ENCODE measurements at places on chromosomes 5 and 9.

DNA sequence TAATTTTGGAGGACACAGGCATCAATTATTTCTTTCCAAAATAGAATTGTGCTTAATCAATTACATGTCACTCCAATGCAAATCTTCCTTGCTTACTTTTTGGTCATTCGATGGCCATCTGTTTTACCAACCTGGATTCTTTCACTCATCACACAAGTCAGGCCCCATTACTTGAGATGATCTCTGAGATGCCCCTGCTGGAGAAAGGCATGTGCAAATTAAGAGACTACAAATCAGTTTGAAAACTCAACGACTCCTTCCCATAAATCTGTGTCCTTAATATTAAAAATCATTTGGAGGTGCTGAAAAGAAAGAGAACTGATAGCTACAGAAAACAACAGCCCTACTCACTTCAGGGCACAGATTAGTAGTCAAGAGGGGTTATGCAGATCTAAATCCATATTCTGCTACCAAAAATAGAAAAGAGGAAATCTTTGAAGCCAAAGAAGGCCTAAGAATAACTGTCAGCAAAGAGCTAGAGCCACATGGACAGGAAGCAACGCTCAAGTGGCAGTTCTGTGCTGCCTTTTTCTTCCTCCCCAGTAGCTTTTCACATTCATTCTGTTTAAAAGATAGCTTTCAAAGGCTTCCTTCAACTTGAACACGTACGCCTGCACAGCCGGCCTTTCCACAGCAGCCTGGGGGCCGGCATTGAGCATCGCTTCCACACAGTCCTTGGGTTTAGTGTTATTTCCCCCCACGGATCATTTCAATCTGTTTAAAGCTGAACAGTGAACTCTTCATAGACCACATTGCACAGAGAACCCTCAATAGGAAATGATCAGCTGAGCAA, 79.3 kb upstream of the MAP3K1 start:
- no peak for DNase-seq

- no peak for DNase-seq
Observed at GRCh38 chr9:102875687-102876086, 119.4 kb upstream of the CYLC2 start.

- no peak for DNase-seq
Observed at GRCh38 chr5:74679966-74680365, 5.1 kb upstream of the HEXB start.

- no peak for DNase-seq
Observed at GRCh38 chr5:132142459-132142858, 68.9 kb downstream of the CSF2 start.

- no peak for DNase-seq
Observed at GRCh38 chr5:38847559-38848347, 1.9 kb downstream of the OSMR start.

DNA sequence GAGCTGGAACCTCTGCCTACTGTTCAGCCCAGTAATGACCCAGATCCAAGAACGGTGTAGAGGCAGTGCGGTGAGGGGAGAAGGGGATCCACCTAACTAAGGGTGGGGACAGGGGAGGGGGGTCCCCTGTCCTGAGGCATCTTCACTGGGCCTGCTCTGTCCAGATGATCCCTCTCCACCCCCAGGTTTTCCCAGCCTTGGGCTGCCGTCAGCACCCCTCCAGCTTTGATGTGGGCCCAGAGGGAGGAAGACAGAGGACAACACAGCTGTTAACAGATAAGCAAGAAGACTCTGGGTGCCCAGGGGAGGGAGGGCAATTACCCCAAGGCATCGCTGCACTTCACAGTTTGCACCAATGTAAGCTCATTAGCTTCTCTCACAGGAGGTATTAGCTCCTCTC, 19.3 kb downstream of the BICD2 start:
- DNase-seq = no peak

DNA sequence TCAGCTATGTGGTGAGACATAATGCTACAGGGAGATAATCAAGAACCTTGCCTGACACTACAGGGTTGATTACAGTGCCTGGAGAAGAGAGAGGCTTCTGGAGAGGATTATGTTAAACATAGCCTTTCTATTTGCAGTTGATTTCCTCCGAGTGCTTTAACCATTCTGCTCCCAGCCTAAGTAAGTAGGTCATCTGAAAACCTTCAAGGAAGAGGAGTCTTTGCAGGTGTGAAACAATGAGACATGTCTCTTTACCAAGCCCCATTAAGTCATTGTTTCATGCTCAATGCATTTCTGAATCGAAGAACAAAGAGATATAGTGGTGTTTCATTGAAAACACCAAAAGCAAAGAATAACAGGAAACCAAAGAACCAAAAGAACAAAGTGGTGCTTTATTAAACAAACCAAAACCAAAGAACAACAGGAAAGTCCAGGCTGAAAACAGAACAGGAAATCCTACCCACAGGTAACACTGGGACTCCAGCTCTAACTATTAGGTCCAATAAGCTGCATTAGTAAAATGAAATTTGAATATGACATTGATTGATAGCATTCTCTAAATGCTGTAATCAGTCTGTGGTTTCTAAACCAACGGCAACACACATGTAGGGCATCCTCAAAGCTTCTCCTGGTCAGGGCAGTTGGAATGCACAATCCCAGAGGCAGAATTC, 113.3 kb upstream of the SPATA31D4 start:
- no peak for DNase-seq

DNA sequence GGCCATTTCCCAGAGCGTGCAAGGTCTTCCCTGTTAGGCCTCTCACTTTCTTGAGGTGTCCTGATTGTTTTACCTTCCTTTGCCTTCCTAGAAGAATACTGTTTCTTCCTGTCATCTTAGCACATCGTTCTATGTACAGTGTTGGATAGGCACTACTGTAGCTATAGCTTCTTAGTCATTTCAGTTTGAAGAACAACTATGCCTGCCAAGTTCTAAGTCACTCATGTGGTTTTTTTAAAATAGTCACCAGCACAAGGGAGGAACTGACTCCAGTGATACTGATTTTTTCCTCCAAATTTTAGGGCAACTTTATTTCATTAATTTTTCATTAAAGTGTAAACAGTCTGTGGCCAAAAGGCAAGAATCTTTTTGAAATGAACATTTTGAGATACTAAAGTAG, 122.4 kb upstream of the NR5A1 start:
- DNase-seq = no peak

GRCh38 chr5:147619281-147619878, 109.5 kb upstream of the DPYSL3 start:
- DNase-seq = no peak

DNA sequence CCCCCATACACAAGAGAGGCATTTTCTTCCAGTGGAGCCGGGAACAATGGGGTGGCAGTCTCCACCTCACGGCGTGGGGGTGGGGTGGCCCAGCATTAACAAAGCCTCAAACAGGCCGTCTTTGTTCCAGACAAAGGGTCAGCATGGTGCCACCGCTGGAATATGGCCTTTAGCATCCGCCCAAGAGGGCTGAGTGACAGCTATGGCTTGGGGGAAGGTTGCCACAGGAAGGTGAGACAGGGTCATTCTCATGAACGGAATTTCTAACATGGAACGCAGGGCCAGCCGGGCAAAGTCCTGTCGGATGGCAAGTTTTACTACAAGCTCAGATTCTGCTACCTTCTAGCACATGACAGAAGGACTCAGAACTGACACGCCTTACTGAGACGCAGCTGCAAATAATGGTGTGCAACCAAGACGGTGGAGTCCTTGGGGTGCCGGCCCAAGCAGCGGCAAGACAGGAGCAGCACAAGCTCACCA, 64.0 kb downstream of the OTULIN start:
- DNase-seq = peak; percentile 76

GRCh38 chr9:130446101-130446861, 1.5 kb downstream of the ASS1 start:
- DNase-seq = peak; percentile 89

- no peak for DNase-seq
Observed at GRCh38 chr9:6938447-6938846, 180.7 kb downstream of the KDM4C start.

GRCh38 chr5:151901611-151902010, 23.0 kb downstream of the GLRA1 start:
- no peak for DNase-seq

DNA sequence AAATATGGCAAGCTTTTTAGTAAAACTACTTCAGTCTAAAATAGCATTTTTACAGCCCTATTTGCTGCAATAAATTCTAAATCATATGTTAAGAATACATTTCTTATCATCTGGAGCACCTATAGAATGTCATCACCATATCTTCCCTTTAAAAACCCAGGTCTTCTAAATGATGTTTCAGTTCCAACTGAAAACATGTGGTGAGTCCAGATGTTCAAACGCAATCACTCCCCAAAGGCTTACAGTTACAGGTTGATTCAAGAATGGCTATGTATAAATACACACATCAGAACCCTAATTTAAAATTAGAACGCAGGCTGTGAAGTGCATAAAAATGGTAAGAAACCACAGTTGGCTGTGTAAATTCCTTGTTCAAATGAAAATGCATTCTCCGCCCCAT, 796.3 kb downstream of the MAT2B start:
- DNase-seq = no peak

- DNase-seq = no peak
Observed at GRCh38 chr5:56360816-56361215, 127.7 kb upstream of the ANKRD55 start.

GRCh38 chr5:14174230-14174636, 31.1 kb downstream of the TRIO start:
- no peak for DNase-seq

GRCh38 chr5:180806351-180807011, 3.9 kb upstream of the MGAT1 start:
- DNase-seq = peak; percentile 51

- no peak for DNase-seq
Observed at GRCh38 chr5:147751156-147751830, 31.2 kb downstream of the JAKMIP2 start.

DNA sequence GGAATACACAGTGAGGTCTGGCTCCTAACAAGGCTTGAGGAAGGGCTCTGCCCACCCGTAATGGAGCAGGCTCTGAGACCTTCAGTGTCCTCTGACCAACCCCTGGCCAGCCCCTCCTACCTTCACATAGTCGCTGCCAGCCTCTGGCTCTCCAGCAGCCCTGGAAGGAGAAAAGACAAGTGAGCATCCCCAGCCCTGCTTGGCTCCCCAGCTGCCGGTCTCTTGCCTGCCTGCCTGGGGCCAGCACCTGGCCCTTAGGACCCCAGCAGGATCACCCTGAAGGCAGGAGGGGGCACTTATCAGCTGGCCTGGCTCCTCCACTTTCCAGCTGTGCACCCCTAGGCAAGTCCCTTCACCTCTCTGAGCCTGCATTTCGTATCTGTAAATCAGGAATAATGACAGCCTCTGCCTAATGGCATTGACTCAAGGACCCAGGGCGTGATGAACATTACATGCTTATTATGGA, 16.9 kb downstream of the SH2D3C start:
- no peak for DNase-seq

GRCh38 chr5:170330568-170331054, 33.0 kb upstream of the LCP2 start:
- no peak for DNase-seq

GRCh38 chr9:113701774-113702755, 174.0 kb upstream of the ZNF618 start:
- DNase-seq = no peak

GRCh38 chr5:140073296-140073695, 30.2 kb upstream of the NRG2 start:
- DNase-seq = no peak

DNA sequence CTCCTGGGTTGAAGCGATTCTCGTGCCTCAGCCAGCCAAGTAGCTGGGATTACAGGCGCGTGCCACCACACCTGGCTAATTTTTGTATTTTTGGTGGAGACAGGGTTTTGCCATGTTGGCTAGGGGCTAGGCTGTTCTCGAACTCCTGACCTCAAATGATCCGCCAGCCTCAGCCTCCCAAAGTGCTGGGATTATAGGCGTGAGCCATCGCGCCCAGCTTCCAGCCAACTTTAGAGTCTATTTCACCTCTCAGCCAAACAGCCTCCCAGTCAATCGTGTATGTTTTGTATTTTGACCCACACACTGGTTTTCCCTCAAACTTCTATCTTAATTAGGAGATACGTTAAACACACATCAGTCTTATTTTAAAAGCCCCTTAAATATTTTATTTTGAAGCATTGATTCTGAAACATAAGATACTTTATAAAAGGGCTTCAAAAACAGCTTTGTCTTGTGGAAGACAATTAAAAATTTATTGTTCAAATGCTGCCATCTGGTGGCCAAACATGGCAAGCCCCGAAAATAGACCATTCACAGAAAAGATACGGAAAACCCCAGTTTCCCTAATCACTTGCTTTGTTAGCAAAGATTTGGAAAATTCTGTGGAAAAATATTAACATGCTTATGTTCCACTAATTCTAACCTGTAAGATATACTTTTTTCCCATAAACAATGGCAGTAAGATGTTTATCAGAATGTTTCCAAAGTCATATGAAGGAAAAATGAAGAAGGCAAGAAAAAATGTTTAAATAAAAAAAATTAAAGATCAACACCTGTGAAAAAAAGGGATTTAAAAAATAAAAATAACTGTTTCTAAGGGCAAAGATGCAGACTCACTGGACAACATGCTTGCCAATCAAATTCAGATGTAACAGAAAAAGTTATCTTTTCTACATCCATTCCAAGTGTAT, 33.1 kb downstream of the APTX start:
- no peak for DNase-seq

DNA sequence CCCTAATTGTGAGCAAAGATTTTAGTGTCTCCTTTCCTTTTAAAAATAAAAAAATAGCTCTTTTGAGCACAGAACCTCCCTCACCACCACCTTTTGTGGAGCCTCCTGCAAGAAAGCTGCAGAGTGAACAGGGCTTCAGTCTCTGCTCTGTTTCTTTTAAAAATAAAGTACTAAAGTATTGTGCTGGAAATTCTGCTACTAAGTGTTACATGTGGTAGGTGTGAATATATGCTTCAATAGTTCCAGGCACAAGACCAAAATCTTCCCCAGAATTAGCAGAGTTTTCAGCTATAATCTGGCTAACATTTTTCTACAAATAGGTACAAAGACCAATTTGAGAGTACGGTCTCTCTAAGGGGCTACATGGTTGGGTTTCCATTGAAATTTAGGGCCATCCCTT, 40.3 kb upstream of the NFIB start:
- DNase-seq = no peak

GRCh38 chr5:14136228-14136627, 6.9 kb upstream of the TRIO start:
- no peak for DNase-seq

DNA sequence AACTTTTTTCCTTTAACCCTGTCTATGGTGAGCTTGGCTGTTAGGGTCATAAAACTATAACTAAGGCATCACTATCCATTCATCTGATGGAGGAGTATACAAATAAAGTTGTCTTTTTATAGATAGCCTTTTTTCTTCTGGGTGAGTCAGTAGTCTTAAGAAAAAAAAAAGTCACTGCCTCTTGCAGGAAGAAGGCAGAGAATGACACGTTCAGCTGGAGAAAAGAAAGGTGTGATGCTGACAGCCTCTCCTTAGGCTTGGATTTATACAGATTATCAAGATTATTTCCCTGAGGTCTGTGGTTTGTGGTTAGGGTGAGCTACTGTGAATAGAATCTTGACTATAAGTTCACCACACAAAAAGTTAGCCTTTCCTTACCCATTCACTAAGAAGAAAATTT, 23.0 kb downstream of the EPB41L4B start:
- DNase-seq = no peak

GRCh38 chr9:19161257-19162025, 34.1 kb upstream of the PLIN2 start:
- peak; percentile 47 for DNase-seq

GRCh38 chr9:133886563-133887501, 105.3 kb downstream of the VAV2 start:
- DNase-seq = no peak

- DNase-seq = no peak
Observed at GRCh38 chr9:129351058-129351641, 173.1 kb upstream of the IER5L start.

Measured in right lobe of liver (tissue), 6 donors.